Natural killer cell (primary cell): ENCODE measurements at places on chromosomes 6 and 20. TPM values are rescaled to one million over a fixed set of nuclear protein-coding genes. Genes with fewer than 3 reads are reported as not detected.

The ZC3H12D gene
- total RNA-seq, result 0.49 TPM

The SLC22A2 gene
- not detected for total RNA-seq

GRCh38 chr6:81003156-81003555, 749.3 kb downstream of the TENT5A start:
- no peak for DNase-seq

DNA sequence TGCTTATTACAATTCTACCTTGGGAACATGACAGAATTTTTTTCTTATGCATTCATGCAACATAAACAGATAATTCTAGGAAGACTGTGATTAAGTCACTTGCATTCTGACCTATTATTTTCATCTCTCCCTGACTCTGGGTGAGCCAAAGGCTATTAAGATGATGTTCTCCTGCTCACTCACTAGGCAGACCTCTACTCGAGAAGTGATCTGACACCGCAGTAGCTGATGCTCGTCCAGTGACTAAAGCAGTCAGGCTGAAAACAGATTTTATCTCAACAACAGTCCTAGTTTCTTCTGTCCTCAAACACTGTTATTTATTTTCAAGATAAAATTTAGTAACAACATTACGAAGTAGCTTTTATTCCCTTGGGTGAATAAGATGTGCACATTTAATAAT, 17.3 kb downstream of the NAA20 start:
- no peak for DNase-seq

DNA sequence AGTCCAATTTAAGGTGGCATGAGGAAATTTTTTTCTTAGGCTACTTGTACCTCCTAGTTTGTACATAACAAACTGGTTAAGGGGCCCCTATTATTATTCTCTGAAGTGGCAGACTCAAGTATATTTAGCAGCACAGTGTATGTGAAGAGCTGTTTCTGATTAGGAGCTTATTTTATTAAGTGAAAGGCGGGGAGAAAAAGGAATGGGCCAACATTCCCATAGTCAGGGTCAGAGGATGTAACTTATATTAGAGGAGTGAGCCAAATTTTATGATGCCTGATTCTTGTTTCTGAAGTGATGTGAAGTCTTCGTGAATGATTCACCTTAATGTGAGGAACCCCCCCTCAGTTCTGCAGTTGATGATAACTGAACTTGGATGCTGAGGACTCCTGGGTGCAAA, 2.8 kb downstream of the HECA start:
- DNase-seq, result no peak

DNA sequence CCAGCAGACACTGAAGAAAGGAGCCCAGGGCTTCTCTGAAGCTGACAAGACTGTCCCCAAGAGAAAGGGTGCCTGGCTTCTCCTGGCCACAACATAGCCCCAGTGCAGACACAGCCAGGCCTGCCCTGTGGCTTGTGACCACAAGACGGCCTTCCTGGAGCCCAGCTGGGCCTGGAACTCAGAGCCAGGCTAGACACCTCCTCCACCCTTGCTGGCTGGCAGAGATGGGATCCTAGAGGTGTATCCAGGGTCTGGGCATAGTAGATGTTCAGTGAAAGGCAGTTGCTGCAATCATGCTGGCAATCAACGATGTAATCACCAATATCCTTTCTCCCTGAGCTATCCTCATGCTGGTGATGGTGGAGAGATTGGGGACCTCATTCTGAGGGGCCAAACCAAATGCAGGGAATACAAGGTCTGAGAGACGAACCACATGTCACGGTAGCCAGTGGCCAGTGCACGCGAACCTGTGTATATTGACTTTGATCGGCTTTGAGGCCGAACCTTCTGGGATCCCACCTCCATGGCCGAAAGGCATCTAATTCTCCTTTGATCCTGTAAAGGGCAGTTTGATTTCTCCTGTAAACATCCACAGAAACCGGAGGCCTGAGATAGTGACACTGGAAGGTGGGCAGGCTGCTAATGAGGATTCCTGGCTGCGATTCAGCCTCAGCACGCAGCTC, 115.2 kb downstream of the PSMB1 start:
- DNase-seq, result no peak

DNA sequence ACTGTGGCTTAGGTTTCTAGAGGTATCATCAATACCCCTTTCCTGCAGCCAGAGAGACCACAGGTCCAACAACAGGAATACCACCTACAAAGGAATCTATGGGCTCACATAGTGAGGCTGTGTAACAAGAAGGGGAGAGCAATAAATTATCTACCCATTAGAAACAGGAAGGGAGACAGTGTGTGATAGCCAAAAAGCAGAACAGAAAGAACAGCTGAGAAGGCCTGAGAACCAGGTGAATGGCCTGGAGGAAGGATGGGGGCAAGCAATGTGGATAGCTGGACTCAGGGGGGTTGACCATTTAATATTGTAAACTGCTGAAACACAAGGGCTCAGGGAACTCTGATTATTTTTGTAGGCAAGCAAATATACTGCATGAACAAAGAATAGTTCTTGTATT, 628.2 kb downstream of the COL12A1 start:
- DNase-seq, result no peak

GRCh38 chr20:62702895-62703852, 5.5 kb upstream of the NTSR1 start:
- DNase-seq, result no peak

- no peak for DNase-seq
Measured at GRCh38 chr20:59071216-59071615, 28.6 kb upstream of the PRELID3B start.

DNA sequence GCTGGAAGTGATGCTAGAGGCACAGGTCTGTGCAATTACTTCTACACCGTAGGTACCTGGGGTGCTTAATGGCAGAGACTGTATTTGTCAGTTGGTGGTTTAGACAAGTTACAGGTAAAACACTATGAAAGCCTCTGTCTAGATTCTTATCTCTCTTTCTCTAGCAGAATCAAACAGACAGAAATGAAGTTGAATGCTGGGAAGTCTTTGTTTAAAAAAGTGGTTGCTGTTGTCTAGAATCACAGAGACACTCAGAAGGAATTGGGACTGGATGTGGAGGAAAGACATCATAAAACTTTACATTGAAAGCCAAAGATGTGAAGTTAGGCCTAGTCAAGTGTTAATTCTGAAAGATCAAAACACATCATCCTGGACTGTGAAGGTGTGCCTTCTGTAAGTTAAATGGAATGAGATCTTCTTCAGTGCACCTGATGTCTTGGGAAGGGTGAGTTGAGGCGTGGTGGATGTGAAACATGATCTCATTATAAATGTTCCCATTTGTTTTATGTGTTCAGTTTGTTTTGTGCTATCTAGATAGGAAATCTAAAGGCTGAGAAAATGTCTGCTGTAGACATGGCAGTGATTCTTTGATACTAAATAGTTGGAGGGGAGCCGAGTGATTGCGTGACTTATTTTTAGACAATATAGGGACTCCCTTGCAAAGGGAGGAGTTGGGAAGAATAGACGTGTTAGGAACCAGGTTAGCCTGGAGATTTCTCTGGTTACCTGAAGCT, 290.2 kb downstream of the SOX4 start:
- DNase-seq, result no peak

DNA sequence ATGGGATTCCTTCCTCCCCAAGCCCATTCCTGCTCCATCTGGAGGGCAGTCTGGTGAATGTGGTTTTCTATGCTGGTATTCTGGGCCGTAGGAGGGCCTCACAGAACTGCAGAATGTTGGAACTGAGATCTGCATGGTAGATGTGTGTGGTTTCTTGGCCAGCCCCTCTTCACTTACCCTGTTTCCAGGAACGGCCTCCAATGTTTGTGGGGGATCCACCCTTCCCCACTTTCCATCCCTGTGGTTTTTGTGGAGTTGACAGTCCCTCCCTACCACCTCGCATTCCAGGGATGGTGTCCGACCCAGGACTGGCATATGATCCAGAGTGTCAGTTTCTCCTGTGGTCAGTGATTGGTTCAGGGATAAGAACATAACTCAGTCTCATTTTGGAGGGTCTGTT, 26.7 kb upstream of the TMEM14A start:
- DNase-seq, result no peak
